Heart right ventricle (tissue), 16 donors: ENCODE measurements at places on chromosomes 2 and 18. TPM values are rescaled to one million over a fixed set of nuclear protein-coding genes. Genes with fewer than 3 reads are reported as not detected.

Gene REG3G
- not detected for total RNA-seq

Gene PLB1
- 0.66 TPM for total RNA-seq

- peaks cover 59% of the 10 kb centered on the region for H3K4me1 ChIP-seq
- peaks cover 18% of the 10 kb centered on the region for H3K36me3 ChIP-seq
- H3K27ac ChIP-seq: no peak overlapping the region
Measured at GRCh38 chr2:63856303-63856603, 14.6 kb downstream of the UGP2 start.

- no peak overlapping the region for H3K27ac ChIP-seq
- H3K4me1 ChIP-seq: no peaks in the 10 kb centered on the region
- no peak for DNase-seq
- H3K4me3 ChIP-seq: no peak overlapping the region
- H3K36me3 ChIP-seq: no peaks in the 10 kb centered on the region
- no peaks in the 10 kb centered on the region for H3K27me3 ChIP-seq
Measured at GRCh38 chr18:31268985-31269406, 49.0 kb upstream of the DSG1 start.

DNA sequence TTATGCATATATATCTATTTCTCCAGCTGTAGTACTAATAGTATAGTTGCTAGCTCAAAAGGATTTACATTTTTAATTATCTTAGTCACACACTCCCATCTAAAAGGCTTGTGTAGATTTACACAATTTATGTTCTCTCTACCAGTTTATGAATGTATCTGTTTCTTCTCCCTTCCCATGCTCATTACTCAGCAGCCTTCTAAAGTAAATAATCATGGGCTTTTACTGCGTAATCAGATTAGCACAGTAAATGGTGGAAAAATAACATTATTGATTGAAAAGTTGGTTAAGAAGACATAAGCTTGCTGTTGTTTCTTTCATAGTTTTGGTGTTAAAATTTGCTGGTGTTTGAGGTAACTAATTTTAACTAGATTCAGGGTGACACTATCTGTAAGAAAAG is 81.8 kb downstream of the PTPN4 start:
- H3K27ac ChIP-seq: no peak overlapping the region
- DNase-seq: no peak
- H3K36me3 ChIP-seq: no peaks in the 10 kb centered on the region
- no peak overlapping the region for H3K4me3 ChIP-seq

- H3K4me3 ChIP-seq: no peak overlapping the region
- peaks cover 14% of the 10 kb centered on the region for H3K4me1 ChIP-seq
- H3K36me3 ChIP-seq: no peaks in the 10 kb centered on the region
- H3K27me3 ChIP-seq: peaks cover 4% of the 10 kb centered on the region
- no peak for DNase-seq
- no peak overlapping the region for H3K27ac ChIP-seq
Measured at GRCh38 chr2:95046371-95047112, 21.0 kb downstream of the MAL start.

- H3K4me1 ChIP-seq: no peaks in the 10 kb centered on the region
- H3K36me3 ChIP-seq: no peaks in the 10 kb centered on the region
- H3K27ac ChIP-seq: no peak overlapping the region
Measured at GRCh38 chr2:230592775-230593174, 119.9 kb upstream of the CAB39 start.
